Vagina (tissue), 2 donors: ENCODE measurements at places on chromosomes 11 and 22.
A peak's percentile ranks its signal among the peaks of the same experiment; 100 is the strongest.

DNA sequence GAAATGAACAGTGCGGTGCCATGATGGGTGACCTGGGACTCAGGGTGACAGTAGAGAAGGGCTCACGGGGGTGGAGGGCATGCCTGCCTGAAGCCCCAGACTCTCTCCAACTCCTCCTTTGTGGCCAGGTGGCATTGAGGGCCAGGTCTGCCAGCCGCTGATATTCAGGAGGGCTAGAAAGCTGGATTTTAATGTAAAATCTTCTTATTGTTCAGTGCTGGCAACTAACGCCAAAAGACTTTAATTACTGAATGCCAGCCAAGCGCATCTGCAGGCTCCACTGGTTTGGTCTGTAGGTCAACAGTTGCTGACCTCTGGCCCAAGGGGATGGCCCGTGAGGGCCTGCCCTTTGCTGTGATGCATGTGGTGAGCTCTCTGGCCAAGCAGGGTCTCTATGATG, 10.3 kb downstream of the MRGPRG start:
- no peaks in the 10 kb centered on the region for H3K27me3 ChIP-seq
- no peak overlapping the region for H3K27ac ChIP-seq
- H3K36me3 ChIP-seq = no peaks in the 10 kb centered on the region
- DNase-seq = no peak
- no peak overlapping the region for H3K4me3 ChIP-seq

DNA sequence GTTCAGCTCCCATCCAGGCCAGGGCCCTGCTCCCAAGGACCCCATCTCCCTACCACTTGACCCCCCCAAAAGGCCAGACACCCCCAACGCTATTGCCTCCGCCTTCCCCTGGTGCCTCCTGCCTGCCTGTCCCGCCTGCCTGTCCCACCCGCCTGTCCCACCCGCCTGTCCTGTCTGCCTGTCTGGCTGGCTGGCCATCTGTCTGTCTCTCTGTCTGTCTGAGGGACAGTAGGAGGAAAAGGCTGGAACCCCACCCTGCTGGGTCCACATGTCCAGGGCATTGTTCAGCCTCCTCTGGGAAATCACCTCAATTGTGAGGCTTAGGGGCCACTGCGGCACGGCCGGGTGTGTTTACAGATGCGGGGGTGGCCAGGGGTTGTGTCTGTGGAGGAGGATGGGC, 25.3 kb upstream of the CBX7 start:
- H3K4me3 ChIP-seq = no peak overlapping the region
- no peaks in the 10 kb centered on the region for H3K36me3 ChIP-seq
- peak overlapping the region; percentile 93 for H3K27ac ChIP-seq
- H3K27me3 ChIP-seq = no peaks in the 10 kb centered on the region

DNA sequence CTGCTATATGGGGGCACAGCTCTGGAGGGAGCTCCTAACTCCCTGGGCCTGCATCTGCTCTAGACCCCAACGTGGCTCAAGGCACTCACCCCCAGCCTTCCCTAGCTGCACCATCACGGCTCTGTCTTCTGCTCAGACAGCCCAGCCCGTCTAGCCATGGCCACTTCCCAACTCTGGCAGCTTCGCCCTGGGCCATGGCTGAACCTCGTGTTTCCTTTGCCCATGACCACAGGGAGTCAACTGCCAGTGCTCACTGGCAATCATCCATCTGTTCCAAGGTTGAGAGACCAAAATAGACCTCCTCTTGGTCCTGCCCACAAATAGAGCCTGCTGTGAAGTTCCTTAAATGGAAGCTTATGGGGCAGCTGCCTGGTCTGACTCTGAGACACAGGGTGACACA, 5.4 kb downstream of the LMO1 start:
- H3K4me1 ChIP-seq = peaks cover 10% of the 10 kb centered on the region
- H3K27me3 ChIP-seq = no peaks in the 10 kb centered on the region
- no peak overlapping the region for H3K4me3 ChIP-seq
- DNase-seq = no peak
- no peak overlapping the region for H3K27ac ChIP-seq

GRCh38 chr11:85787809-85788760, 22.9 kb downstream of the SYTL2 start:
- H3K27ac ChIP-seq = no peak overlapping the region
- no peak for DNase-seq
- no peaks in the 10 kb centered on the region for H3K36me3 ChIP-seq
- H3K4me1 ChIP-seq = no peaks in the 10 kb centered on the region

DNA sequence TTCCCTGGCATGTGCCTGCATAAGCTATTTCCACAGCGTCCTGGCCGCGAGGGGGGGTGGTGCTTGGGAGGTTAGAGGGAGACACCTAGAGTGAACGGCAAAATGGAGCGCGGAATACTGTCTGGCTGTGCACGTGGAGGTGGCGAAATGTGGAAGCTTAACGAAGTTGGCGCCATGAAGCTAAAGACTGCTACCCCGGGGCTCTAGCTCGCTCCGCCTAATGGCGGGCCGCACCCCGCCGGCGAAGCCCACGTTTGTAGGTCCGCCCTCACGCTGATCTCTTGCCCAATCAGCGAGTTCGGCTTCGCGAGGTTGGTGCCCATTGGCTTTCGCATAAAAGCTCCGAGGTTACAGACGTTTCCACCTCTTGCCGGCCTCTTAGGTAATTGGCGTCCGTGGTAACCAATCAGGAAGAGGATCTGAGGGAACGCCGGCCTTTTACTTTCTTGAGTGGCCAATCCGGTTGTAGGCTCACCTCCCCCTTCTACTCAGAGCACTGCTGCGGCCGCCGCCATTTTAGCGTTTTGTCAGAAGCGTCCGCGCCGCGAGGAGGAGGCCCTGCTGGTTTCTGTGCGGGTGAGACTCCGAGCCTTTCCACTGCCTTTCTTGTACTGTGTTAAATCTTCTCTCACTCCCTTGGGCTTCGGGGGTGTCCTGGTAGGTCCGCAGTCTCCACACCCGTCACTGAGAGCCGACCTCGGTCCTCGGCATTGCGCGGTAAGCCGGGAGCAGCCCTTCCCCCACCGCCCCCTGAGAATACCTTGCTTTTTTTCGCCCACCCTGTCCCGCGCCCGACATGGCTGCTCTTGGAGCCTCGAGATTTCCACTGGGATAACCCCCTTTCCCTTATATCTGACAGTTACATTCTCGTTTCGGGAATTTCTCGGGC, at the start of gene RBM4:
TSS of gene RBM4 (plus strand) at position 527 of the 889 bp plus-strand sequence. CDS start 1,009 bp downstream, outside the sequence.
- peaks cover 30% of the 10 kb centered on the region for H3K36me3 ChIP-seq
- peaks cover 65% of the 10 kb centered on the region for H3K4me1 ChIP-seq
- H3K27me3 ChIP-seq = no peaks in the 10 kb centered on the region
- DNase-seq = peak; percentile 100
- H3K4me3 ChIP-seq = peak within 1 kb of the TSS; percentile 97
